ENCODE measurements at places on chromosomes 5 and 9. TPM values are rescaled to one million over a fixed set of nuclear protein-coding genes. Genes with fewer than 3 reads are reported as not detected.

KIAA0825 gene
- polyA plus RNA-seq: 2.2 TPM

GRCh38 chr5:9456435-9457042, 89.3 kb downstream of the SEMA5A start:
- peak; percentile 68 for DNase-seq

TAS2R1 gene
- 0.32 TPM for polyA plus RNA-seq

- DNase-seq: no peak
Measured at GRCh38 chr5:96885518-96886338, 9.4 kb downstream of the ERAP2 start.

DNA sequence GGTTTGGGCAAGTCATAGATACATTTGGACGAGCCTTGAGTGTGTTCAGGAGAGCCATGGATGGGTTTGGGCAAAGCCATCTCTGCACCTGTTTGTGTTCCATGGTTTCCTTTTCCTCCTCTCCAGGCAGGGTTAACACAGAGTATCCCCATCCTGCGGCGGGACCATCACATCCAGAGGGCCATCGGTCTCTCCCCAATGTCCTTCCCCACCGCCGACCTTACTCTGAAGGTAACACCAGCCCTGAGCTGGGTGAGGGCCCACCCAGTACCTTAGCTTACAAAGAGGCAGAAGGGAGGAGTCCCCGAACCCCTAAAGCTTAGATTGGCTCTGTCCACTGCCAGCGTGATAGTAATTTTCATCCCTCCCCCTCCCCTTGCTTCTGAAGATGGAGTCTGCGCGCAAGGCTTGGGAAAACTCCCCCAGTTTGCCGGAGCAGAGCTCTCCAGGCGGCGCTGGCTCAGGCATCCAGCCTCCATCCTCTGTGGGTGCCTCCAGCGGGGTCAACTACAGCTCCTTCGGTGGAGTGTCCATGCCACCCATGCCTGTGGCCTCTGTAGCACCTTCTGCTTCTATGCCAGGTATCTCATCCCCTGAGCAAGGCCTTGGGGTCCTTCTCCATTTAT, 18.0 kb upstream of the POMT1 start:
- no peak for DNase-seq

All from forelimb muscle (tissue), 1 donor.